ENCODE measurements at places on chromosomes 12 and 14.

DNA sequence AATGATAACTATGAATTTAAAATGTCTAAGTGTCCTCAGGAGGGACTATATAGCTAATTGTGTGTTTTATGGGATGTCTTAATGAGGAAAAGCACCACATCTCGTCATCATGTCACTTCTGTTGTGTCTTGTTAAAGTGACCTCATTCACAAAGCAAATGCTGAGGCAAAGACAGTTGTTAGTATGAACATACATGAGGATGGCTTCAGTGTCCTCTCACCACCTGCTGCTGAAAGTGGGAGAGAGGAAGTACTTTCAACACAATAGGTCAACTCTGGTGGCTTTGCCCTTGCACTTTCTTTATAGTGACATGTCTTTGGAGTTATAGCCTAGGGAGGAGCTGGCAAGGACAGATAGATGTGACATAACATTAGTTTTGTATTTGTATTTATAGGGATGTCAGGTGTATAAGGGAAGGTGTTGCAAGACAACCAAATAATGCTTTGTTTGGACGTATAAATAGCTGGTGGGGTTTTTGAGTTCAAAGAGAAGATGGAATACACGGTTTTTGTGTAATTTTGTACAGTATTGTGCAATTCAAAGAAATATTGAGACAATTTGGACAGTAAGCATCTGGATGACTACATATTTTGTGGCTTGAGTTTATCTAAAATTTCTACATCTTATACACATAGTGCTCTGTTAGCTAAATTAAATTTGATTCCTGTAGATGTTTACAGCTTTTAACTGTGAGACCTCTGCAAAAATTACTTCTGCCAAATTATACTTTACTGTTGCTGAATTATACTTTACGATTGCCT lies 131.7 kb upstream of the ATP2B1 start:
- H3K36me3 ChIP-seq, result no peaks in the 10 kb centered on the region
- H3K27ac ChIP-seq, result no peak overlapping the region
- no peaks in the 10 kb centered on the region for H3K27me3 ChIP-seq

GRCh38 chr14:77128414-77128891 lies 13.1 kb downstream of the ZDHHC22 start:
- DNase-seq, result no peak
- H3K4me1 ChIP-seq, result no peaks in the 10 kb centered on the region
- H3K27ac ChIP-seq, result no peak overlapping the region
- no peaks in the 10 kb centered on the region for H3K27me3 ChIP-seq
- no peaks in the 10 kb centered on the region for H3K36me3 ChIP-seq

- DNase-seq, result no peak
- H3K4me1 ChIP-seq, result no peaks in the 10 kb centered on the region
- no peak overlapping the region for H3K27ac ChIP-seq
- no peak overlapping the region for H3K4me3 ChIP-seq
These were observed 121.8 kb downstream of the KCNA5 start for GRCh38 chr12:5165296-5165970.

- peak overlapping the region; percentile 97 for H3K4me3 ChIP-seq
- no peak overlapping the region for H3K27ac ChIP-seq
- no peaks in the 10 kb centered on the region for H3K4me1 ChIP-seq
- no peaks in the 10 kb centered on the region for H3K27me3 ChIP-seq
These were observed 729 bp upstream of the M6PR start for GRCh38 chr12:8950221-8950527.

- H3K36me3 ChIP-seq, result no peaks in the 10 kb centered on the region
- no peak overlapping the region for H3K27ac ChIP-seq
- no peaks in the 10 kb centered on the region for H3K27me3 ChIP-seq
- no peak for DNase-seq
- H3K4me3 ChIP-seq, result no peak overlapping the region
- H3K4me1 ChIP-seq, result no peaks in the 10 kb centered on the region
These were observed 8.7 kb upstream of the SMUG1 start for GRCh38 chr12:54197431-54197909.
